ENCODE measurements at places on chromosomes 7 and 10. TPM values are rescaled to one million over a fixed set of nuclear protein-coding genes. Genes with fewer than 3 reads are reported as not detected.

DNA sequence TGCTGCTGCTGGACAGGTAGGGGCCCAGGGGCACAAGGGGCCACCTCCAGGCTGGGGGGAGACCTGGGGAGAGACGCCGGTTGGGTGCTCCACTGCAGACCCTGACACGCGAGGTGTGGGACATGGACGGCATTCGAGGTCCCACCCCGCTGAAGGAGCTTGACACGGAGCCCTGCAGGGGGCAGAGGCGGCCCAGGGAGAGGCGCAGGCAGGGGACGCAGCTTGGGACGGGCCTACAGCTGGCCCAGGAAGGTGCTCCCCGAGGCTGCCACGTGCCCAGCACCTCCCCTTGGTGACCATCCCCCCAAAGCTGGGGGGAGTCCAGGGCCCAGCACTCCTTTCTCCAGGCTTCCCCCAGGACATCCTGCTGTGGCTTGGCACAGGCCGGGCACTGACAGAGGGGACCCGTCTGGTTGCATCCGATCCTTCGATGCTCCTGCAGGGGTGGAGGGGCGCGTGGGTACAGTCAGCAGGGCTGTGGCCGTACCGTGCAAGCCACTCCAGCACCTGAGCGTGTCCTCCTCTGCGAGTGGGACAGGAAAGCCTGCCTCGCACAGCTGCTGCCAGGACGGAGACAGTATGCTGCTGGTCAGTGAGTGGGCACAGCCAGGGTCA lies 174.4 kb downstream of the ELFN1 start:
- no peaks in the 10 kb centered on the region for H3K36me3 ChIP-seq
- no peaks in the 10 kb centered on the region for H3K4me1 ChIP-seq
- no peak overlapping the region for H3K4me3 ChIP-seq

DNA sequence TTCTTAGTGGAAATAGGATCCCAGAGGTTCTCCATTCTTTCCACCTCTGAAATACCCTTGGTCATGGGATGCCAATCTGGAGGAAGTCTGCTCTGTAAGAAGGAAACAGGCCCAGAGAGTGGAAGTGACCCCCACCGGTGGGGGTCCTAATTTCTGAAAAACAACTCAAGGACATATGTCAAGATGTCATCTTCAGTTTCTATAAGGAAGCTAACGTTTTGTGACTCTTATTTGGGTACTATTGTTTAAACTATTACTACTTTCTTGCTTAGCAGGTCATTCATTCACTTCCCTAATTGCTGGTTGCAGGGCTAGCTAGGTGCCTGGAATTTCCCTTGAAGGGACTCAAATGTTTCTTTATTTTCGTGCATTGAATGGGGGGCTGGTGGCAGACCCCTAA lies 1.9 kb upstream of the ZNF775 start:
- no peaks in the 10 kb centered on the region for H3K27me3 ChIP-seq
- peak; percentile 30 for DNase-seq
- H3K4me3 ChIP-seq: no peak overlapping the region
- peaks cover 21% of the 10 kb centered on the region for H3K36me3 ChIP-seq
- H3K4me1 ChIP-seq: peaks cover 14% of the 10 kb centered on the region

DNA sequence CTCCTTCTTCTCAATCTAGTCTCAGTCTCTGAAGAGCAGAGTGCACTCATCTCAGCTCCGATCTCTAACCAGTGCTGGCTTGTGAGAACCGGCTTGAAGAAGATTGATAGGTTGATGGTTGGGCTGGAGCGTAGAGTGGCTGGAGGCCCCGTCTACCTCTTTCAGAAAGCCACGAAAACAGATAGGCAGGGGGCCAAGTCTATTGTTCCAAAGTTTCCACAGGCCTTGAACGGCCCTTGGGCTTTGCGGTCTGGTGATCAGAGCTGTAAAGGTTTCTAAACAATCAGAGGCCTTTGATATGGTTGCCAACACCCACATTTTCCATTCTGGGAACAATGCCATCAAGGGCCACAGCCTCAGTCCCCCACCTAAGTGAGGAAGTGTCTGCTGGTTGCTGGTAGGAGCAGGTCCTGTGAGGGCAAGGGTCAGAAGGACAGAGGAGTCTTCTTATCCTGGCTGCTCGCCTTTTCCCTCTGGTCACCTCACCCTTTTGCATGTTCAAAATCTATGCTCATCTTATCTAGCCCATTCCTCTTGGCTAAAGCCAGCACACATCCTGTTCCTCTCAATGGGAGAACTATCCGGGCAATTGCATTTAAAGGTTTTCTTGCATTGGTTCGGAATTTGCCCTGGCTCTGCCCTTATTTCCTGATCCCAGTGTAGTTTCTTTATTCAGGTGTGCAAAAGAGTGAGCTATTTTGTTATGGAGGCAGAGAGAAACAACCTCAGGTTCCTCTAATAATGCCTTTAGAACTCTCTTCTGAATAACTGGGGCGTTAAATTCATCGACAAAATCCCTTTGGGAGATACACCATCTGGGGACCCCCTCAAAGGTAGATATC lies 70.3 kb upstream of the KMT2E start:
- no peaks in the 10 kb centered on the region for H3K36me3 ChIP-seq
- peak overlapping the region; percentile 97 for H3K27ac ChIP-seq
- no peak overlapping the region for H3K4me3 ChIP-seq
- H3K4me1 ChIP-seq: peaks cover 38% of the 10 kb centered on the region
- H3K27me3 ChIP-seq: no peaks in the 10 kb centered on the region

GRCh38 chr7:118259115-118259514 lies 34.6 kb downstream of the ANKRD7 start:
- H3K27ac ChIP-seq: no peak overlapping the region
- H3K27me3 ChIP-seq: no peaks in the 10 kb centered on the region
- no peaks in the 10 kb centered on the region for H3K36me3 ChIP-seq

DNA sequence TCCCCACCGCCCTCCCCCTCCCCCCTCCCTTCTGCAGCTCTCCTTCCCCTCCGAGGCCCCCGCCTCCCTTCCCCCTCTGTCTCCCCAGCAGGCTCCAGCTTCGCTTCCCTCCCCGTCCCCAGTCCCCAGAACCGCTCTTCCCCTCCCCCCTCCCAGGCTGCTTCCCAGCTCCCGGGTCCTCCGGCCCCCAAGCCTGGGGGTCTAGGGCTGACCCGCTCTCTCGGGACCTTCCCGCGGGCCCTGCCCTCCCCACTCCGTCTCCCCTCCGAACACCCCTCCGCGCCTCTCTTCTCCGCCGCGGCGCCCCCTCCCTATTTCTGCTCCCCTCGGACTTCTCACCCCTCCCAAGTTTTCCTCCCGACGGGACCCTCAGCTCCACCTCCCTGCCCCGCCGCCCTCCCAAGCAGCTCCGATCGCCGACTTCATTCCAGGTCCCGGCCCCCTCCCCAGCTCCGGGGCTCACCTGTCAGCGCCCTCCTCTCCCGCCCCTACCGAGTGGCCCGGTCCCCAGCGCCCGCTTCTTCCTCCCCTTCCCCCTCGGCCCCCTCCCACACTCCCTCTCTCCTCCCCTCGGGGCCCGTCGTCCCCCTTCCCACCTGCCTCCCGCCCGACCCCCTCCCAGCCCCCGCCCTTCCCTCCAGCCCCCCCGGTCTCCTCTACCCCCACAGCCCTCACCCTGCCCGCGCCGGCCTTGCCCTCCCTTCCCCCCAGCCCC lies 990 bp downstream of the ZNF467 start:
- H3K27me3 ChIP-seq: peaks cover 41% of the 10 kb centered on the region
- no peak for DNase-seq
- no peaks in the 10 kb centered on the region for H3K4me1 ChIP-seq
- H3K4me3 ChIP-seq: peak overlapping the region; percentile 48

GRCh38 chr7:139889186-139889871 lies 60.3 kb downstream of the TBXAS1 start:
- no peaks in the 10 kb centered on the region for H3K36me3 ChIP-seq
- no peaks in the 10 kb centered on the region for H3K27me3 ChIP-seq
- peak; percentile 82 for DNase-seq
- H3K4me1 ChIP-seq: no peaks in the 10 kb centered on the region
- H3K4me3 ChIP-seq: no peak overlapping the region
- no peak overlapping the region for H3K27ac ChIP-seq

- H3K4me1 ChIP-seq: peaks cover 13% of the 10 kb centered on the region
- no peak overlapping the region for H3K27ac ChIP-seq
- peak; percentile 15 for DNase-seq
- H3K4me3 ChIP-seq: no peak overlapping the region
- H3K27me3 ChIP-seq: peaks cover 17% of the 10 kb centered on the region
Measured at GRCh38 chr10:72029414-72029813, 58.9 kb downstream of the SPOCK2 start.

- peaks cover 25% of the 10 kb centered on the region for H3K4me1 ChIP-seq
- H3K36me3 ChIP-seq: no peaks in the 10 kb centered on the region
- H3K27me3 ChIP-seq: no peaks in the 10 kb centered on the region
- H3K27ac ChIP-seq: peak overlapping the region; percentile 80
Measured at GRCh38 chr7:24778543-24779282, 21.4 kb upstream of the GSDME start.

- H3K27ac ChIP-seq: peak overlapping the region; percentile 24
- no peak overlapping the region for H3K4me3 ChIP-seq
- no peaks in the 10 kb centered on the region for H3K27me3 ChIP-seq
- H3K36me3 ChIP-seq: no peaks in the 10 kb centered on the region
- H3K4me1 ChIP-seq: peaks cover 25% of the 10 kb centered on the region
Measured at GRCh38 chr7:78323118-78323517, 524.5 kb downstream of the PHTF2 start.

GRCh38 chr10:132602614-132603013 lies 65.0 kb downstream of the INPP5A start:
- H3K4me3 ChIP-seq: no peak overlapping the region
- H3K27me3 ChIP-seq: no peaks in the 10 kb centered on the region
- DNase-seq: peak; percentile 71
- H3K27ac ChIP-seq: no peak overlapping the region
- H3K36me3 ChIP-seq: no peaks in the 10 kb centered on the region

TLX1 gene
- not detected for total RNA-seq

RBM20 gene
- not detected for total RNA-seq

CFTR gene
- not detected for total RNA-seq

CRHR2 gene
- total RNA-seq: not detected

Data from osteoblast (primary cell).